RPMI7951 (cell line): ENCODE measurements at places on chromosomes 11 and 22.

DNA sequence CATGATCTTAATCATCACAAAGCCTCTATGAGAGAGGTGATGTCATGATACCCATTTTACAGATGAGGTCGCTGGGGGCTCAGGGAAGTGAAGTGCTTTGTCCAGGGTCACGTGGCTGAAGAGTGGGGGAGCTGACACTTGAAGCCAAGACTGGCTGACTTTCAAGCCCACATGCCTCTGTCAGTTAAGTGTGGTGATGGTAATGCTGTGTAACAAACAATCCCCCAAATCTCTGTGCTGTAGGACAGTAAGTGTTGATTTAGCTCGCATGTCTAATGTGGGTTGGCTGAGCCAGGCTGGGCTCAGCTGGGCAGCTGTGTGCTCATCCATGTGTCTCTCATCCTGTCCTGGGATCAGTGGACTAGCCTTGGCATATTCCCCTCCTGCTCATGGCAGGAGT lies 87.1 kb upstream of the GRK3 start:
- DNase-seq: no peak

- peak; percentile 88 for DNase-seq
Measured at GRCh38 chr22:39290724-39291161, 28.7 kb downstream of the RPL3 start.

DNA sequence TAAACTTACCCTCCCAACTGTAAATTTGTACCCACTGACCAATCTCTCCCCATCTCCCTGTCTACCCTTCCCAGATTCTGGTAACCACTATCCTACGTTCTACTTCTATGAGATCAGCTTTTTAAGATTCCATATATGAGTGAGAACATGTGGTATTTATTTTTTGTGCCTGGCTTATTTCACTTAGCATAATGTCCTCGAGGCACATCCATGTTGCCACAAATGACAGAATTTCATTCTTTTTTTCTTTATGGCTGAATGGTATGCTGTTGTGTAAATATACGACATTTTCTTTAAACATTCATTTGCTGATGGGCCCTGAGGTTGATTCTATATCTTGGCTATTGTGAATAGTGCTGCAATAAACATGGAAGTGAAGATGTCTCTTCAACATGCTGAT lies 74.7 kb upstream of the RRM1 start:
- DNase-seq: peak; percentile 71

DNA sequence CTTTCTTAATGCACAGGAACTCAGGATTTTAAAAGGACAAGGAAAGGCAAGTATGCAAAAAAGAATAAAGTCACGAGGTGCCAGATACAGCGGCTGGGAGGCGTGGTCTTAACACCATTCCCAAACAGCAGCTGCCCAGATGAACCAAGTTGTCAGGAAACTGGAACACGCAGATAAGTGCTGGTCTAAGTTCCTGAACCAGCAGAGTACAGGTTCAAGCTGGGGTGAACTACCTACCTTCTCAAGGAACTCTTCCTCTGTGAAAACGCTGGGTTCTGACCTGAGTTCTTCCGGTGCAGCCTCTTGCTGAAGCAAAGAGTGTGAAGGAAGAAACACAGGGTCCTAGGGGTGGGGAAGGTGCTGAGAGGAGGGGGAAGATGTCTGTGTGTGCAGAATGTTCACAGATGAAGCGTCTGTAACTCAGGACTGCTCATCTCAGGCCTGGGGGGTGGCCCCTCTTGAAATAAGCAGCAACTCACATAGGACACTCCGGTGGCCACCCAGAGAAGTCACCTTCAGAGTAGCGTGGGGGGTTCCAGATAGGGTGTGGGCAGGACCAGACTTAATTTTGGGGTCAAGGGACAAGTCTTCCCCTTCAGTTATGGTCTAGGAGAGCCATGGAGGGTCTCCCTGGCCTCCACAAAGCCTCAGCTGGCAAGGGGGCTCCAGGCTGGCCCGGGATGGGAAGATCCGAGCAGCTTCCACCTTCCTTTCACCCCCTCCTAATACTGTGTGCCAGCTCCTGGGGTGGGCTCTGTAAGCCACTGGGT lies 3.2 kb downstream of the TPST2 start:
- no peak for DNase-seq

DNA sequence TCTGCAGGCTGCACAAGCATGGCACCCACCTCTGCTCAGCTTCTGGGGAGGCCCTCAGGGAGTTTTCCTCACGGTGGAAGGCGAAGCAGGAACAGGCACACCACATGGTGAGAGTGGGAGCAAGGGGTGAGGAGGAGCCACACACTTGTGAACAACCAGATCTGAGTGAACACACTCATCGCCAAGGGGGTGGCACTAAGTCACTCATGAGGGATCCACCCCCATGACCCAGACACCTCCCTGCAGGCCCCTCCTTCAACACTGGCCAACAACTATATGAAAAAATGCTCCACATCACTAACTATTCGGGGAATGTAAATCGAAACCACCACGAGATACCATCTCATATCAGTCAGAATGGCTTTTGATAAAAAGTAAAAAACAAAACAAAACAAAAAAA lies 722 bp upstream of the KRTAP5-2 start:
- DNase-seq: peak; percentile 19

DNA sequence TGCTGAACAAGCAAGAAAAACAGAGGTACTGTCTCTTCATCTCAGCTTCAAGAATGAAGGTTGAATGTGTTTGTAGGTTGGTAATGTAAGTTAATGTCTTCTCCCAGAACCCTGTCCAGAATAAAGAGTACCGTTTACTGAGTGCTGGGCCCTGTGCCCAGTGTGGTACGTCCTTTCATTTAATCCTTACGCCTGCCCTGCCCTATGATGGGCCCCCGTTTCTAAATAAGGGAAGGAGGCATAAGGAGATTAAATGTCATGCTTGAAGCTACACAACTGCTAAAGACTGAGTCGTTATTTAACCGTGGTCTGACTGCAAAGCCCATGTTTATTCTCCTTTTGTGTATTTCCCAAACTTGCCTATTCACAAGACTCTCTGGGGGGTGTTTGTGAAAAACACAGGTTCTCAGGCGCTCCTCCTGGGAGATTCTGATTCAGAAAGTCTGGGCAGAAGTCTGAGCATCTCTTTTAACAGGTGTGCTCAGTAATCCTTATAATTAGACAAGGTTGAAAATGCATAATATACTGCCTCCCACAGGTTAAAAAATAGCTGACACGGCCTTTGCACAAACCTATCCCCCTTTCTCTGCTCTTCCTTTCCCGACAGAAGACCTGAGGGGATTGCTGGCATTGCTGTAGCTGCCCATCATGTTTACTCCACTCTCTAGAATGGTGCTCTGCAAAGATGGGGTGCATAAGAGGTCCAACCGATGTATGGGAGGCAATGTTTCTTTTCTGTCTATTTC lies 56.3 kb upstream of the ZBTB44 start:
- DNase-seq: no peak

GRCh38 chr22:42277988-42278776 lies 7.7 kb upstream of the TCF20 start:
- DNase-seq: peak; percentile 15

- no peak for DNase-seq
Measured at GRCh38 chr22:43955883-43956782, 891 bp downstream of the SAMM50 start.

DNA sequence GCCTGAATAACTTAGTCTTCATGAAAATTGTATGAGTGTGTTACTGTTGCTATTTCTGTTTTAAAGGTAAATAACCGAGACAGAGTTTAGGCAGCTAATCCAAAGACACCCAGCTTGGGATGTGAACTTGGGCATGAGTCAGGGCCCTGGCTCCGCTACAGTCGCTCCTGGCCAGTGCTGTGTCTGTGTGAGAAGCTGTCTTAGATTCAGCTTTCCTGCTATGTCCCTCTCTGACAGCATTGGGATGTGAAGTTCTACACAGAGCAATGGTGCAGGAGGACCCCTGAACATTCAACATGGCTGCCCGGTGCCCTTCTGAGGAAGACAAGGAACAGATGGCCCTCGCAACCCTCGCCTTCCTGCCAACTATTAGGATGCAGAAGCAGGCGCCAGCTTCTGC lies 49.4 kb downstream of the GALNT18 start:
- DNase-seq: no peak

GRCh38 chr22:27836181-27836580 lies 34.6 kb upstream of the MN1 start:
- DNase-seq: peak; percentile 15

DNA sequence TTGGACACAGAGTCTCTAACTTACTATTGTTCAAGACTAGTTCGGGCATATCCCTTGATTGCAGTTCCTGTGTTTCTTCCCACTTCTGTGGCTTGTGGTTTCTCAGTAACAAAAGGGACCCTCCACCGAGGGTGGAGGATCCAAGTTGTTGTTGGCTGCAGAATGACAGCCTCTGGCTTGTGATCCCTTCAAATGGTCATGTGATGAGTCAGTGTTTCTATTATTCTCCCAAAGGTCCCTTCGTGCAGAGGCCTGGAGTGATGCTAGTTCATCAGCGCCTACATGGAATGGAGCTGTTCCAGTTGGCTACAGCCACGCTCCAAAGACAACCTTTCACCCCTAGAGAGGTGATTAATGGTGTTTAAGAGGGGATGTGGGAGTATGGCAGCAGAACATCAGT lies 2.6 kb upstream of the VWCE start:
- DNase-seq: peak; percentile 95

- peak; percentile 43 for DNase-seq
Measured at GRCh38 chr22:44023404-44024287, 456 bp upstream of the PARVB start.
